ENCODE measurements at places on chromosomes 5 and 9.

- DNase-seq = no peak
These were observed 77.1 kb downstream of the PPARGC1B start for GRCh38 chr5:149807176-149807575.

GRCh38 chr5:23684103-23684502 lies 176.7 kb downstream of the PRDM9 start:
- no peak for DNase-seq

- no peak for DNase-seq
These were observed 34.1 kb upstream of the FIBCD1 start for GRCh38 chr9:130972957-130973685.

DNA sequence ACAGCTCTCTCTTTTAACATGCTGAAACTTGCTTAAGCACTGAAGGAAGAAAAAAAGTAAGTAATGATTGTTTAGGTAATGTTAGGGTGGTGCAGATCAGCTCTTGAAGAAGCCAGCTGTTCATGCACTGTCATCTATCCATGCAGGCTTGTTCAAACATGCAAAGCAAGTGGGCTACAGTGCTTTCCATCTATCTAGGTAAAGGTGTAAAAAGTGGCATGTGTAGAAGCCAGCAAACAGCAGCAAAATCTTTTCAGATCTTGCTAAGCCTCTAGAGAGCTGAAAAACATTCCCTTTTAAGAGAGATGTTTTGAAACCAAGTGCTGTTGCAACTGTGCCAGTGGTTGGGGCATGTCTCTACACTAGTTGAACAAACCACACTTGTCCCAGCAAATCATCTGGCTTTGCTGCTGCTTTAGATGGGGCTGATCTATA lies 214.4 kb downstream of the EFNA5 start:
- DNase-seq = no peak

DNA sequence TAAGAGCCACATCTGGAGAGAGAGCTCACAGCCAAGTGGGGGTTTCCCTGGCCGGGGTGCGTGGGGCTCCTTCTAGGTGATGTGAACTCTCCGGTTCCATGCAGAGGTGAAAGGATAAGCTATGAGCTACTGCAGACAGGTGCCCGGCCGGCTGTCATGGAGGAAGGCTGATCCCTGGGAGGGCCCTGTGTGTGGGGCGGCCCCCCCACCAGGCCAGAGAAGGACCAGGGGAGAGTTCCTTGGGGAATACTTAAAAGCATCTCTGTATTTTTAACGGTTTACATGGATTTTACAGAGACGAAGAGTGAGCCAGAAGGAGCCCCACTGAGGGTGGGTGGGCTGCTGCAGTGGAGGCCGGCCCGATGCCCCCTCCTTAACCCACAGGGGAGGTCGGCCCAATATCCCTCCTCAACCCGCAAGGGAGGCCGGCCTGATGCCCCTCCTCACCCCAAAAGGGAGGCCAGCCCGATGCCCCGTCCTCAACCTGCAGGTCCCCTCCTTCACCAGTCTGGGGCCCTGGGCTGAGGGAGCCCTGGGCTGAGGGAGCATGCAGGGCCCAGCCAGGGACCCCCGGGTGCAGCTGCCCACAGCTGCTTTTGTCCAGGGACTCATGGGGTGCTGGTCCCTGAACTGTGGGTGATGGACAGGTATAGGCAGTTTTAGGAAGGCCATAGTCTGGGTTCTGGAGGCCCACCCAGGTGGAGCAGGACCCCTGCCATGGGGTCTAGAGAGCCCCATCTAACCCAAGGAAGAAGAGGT lies 31.9 kb downstream of the MRPL36 start:
- no peak for DNase-seq

DNA sequence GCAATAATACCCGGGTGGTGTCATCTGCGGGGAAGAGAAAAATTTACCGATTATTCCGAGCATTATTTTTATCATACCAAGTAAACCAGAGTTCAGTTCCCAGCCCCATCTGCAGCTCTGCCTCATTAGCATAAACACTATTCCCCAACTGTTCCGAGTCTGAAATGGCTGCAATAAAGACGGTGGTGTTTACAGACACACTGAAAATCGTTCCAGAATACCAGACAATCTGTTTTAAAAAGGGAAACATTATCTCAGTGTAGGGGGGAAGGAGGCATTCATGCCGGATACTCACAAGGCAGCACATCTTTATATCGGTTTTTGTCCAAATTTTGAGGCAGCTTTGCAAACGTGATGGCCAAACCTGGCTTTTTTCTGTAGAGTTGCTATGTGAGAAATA lies 70.3 kb upstream of the EPB41L4B start:
- no peak for DNase-seq

DNA sequence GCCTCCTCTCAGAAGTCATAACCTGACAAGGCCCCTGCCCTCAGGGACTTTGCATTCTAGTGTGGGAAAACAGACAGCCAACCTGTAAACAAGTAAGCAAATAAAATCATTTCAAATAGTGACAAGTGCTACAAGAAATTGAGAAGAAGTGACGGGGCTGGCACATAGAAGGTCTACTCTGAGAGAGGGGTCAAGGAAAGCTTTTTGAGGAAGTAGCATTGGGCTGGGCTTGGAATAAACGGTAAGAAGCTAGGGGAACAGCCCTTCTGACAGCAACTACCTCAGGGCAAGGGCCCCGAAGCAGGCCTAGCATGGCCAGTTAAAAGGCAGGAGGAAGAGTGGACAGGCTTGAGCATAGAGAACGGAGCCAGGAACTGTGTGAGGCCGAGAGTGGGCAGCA lies 4.8 kb upstream of the SLC2A8 start:
- DNase-seq = no peak

GRCh38 chr5:134100283-134101091 lies 14.0 kb upstream of the TCF7 start:
- peak; percentile 70 for DNase-seq

- no peak for DNase-seq
These were observed 565.5 kb upstream of the TUSC1 start for GRCh38 chr9:26243726-26244125.

DNA sequence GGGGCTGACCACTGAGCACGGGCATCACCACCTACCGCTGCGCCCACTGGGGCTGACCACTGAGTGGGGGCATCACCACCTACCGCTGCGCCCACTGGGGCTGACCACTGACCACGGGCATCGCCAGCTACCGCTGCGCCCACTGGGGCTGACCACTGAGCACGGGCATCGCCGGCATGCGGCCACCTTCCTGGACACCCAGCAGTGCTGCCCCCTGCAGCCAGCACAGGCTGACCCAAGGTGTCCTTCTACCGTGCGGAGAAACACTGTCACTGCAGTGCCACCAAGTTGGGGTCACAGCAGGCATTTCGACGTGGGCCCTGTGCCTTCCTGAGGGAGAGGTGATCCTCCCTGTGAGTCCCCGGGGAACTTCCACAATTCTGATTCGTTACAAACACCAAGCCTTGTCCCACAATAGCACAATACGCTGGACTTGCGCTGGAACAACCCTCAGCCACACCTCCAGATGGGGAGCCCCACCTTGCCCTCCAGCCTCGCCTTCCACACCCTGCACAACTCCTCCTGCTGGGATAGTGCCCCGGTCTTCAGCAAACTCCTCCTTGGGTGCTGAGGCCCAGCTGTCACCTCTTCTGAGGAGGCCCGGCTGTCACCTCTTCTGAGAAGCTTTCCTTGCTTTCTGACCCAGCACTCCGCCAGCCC lies 90.3 kb upstream of the SARDH start:
- DNase-seq = no peak

DNA sequence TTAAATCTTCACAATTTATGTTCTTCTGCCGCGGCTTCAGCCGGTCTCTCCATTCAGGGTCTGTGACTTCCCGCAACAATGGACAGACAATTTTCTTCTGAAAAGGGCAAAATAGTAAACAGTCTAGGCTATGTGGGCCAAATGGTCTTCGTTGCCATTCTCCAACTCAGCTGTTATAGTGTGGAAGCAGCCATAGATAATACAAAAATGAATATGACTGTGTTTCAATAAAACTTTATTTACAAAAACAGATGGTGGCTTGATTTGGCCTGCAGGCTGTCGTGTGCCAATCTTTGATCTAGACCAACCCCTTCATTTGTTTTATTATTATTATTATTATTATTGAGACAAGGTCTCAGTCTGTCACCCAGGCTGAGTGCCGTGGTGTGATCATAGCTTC lies 28.1 kb downstream of the ATOX1 start:
- no peak for DNase-seq

- no peak for DNase-seq
These were observed 898.5 kb upstream of the SEMA6A start for GRCh38 chr5:117473165-117473564.

GRCh38 chr5:94024101-94024500 lies 282.7 kb upstream of the POU5F2 start:
- DNase-seq = no peak

DNA sequence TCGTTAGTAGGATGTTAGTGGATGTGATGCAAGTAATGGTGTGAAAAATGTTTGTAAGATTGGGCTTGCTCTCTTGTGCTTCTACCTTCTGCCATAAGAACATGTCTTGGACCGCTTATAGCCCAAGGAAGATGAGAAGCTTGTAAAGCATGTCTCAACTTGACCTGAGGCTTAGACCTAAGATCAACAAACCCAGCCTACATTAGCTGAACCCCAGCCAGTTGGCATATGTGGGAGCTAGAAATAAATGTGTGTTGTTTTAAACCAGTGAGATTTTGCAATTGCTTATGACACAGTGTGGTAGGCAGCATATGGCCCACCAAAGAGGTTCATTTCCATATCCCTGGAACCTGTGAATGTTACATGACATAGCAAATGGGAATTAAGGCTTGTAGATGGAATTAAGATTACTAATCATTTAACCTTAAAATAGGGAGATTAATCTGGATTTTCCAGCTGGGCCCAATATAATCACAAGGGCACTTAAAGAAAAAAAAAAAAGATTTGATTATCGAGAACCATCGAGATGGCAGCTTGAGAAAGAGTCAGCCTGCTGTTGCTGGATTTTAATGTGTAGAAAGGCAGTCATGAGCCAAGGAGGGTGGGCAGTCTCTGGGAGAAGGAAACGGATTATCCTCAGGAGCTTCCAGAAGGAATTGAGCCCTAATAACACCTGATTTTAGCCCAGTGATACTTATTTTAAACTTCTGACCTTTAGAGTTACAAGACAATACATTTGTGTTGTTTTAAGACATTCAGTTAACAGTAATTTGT lies 27.3 kb upstream of the EDIL3 start:
- DNase-seq = no peak

DNA sequence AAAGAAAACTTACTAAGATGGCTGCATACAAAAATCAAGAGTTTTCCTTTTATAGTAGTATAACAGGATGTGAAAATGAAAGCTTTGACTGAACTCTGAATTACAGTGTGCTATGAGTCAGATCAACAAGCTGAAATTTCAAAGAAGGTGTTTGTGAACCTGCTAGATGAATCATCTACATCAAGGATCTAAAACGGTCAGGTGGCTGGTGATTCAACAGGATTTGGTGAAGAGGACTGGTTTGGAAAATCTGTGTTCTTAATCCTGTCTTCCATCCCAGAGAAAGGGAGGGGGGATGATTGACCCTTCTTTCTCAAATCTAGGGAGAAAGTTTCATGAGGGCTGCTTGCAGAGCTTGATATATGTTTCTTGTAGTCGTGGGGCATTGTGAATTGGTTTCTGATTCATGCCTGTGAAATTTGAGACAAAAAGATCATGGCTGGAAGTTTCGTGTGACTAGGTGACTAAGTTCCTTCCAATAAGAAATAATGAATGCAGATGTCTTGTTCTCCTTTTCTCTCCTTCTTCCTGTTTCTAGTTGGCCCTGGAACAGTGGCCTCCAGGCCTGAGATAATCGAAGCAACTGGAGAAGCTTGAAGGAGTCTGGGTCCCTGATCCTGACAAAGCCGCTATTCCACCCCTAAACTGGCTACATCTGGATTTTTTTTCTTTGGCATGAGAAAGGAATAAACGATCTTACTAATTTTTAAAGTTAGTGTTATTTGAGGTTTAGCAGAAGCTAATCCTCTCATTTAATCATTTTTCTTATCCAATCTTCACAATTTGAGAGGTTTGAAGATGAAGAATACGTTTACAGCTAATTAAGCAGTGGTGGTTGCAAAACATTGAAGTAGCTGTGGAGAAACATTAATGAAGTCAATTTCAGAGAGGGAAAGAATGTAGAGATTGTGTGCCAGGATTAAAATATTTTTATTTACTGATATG lies 67.2 kb downstream of the MRPS30 start:
- no peak for DNase-seq

DNA sequence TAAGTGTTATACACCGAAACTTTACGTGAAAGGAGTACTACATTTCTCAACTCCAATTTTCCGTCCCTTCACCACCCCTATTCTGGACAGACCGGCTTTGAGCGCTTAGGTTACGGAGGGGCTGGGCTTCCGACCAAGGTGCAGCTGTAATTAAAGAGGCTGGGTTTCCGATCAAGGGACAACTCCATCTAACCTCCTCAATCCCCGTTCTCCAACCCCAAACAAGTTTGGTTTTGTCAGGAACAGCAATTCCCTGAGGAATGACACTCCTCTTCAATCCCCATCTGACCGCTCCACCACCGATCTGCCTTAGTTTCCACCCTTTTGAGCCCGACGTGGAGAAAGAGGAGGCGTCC lies 577 bp downstream of the TUT7 start:
- no peak for DNase-seq

GRCh38 chr9:120935383-120935857 lies 8.8 kb upstream of the TRAF1 start:
- DNase-seq = no peak

DNA sequence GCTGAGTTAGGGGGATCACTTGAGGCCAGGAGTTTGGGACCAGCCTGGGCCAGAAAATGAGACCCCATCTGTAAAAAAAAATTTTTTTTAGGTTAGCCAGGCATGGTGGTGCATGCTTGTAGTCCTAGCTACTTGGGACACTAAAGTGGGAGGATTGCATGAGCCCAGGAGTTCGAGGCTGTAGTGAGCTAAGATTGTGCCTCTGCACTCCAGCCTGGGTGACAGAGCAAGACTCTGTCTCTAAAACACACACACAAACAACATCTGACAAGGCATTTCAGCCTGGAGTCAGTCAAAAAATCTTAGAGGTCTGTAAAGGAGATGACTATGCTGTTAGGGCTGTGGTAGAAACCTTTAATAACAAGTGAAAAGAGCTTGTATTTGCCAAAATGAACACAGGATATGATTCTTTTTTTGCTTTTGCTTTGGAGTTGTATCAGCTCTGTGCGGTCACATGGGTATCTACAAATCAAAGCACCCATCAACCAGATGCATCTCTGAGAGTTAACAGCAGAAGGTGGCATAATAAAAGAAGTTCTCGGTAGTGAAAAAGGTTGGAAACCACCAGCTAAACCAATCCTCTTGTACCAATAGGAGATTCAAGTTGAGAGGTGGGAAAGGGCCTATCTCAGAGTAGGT lies 3.6 kb upstream of the PSMD5 start:
- no peak for DNase-seq

DNA sequence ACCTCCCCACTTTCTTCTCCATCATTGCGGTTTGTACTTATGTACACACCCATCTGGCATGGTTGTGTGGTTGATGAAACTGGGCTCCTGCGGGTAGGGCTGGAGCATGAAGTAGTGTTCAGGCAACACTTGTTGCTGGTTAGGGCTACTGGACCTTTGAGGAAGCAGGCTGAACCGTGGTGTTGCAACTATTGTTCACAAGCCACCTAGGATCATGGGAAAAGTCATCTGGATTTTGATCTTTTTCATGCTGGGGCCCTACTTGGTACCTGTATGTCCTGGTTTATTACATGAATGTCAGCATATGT lies 40.1 kb upstream of the TIFAB start:
- DNase-seq = no peak
